GM23338 (cell line): ENCODE measurements at places on chromosomes 3 and 15. TPM values are rescaled to one million over a fixed set of nuclear protein-coding genes. Genes with fewer than 3 reads are reported as not detected.

TMEM42 gene
- total RNA-seq: 7.4 and 9.0 TPM in 2 replicates

DLEC1 gene
- 0.19 and 0.31 TPM in 2 replicates for total RNA-seq

CAMK2N2 gene
- 1.3 and 1.5 TPM in 2 replicates for total RNA-seq

IL17RD gene
- total RNA-seq: 79.6 and 104 TPM in 2 replicates

IQCF5 gene
- not detected in 2 replicates for total RNA-seq

RARRES1 gene
- 0.10 TPM in 1 of 2 replicates, not detected in the other for total RNA-seq

GOLGA8Q gene
- total RNA-seq: not detected in 2 replicates

DZIP1L gene
- 11.4 and 19.5 TPM in 2 replicates for total RNA-seq

FGF7 gene
- 0.03 TPM in 1 of 2 replicates, not detected in the other for total RNA-seq

SHISA5 gene
- total RNA-seq: 148 and 166 TPM in 2 replicates

GRAMD2A gene
- 2.8 and 3.3 TPM in 2 replicates for total RNA-seq

- no peak for DNase-seq
Observed at GRCh38 chr3:170692720-170693119, 106.8 kb upstream of the SLC7A14 start.

GRCh38 chr3:140252812-140253656, 318.0 kb downstream of the CLSTN2 start:
- DNase-seq: no peak

DNA sequence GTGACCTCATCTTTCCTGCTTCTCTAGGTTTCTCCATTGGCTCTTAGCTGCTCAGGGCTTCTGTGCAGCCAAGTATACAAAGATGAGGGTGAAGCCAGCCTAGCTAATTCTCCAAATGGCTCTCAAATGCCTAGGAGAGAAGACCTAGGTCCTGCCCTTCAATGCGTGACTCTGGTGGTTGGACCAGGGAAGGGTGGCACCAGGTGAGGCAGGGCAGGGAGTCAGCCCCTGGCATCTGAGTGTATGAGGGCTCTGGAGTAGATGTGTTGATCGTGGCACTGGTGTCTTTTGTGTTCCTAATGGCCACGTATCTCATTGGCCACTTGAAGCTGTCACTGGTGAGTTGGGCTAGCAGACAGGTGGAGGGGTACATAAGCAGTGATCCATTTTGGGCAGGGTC, 59.8 kb downstream of the PDIA5 start:
- DNase-seq: no peak

- DNase-seq: no peak
Observed at GRCh38 chr3:47348411-47349154, 32.2 kb upstream of the PTPN23 start.

GRCh38 chr3:66376568-66376967, 124.3 kb downstream of the LRIG1 start:
- DNase-seq: no peak

- no peak for DNase-seq
Observed at GRCh38 chr3:53808496-53808895, 37.7 kb downstream of the CHDH start.

GRCh38 chr3:132681421-132681820, 21.3 kb downstream of the UBA5 start:
- no peak for DNase-seq

DNA sequence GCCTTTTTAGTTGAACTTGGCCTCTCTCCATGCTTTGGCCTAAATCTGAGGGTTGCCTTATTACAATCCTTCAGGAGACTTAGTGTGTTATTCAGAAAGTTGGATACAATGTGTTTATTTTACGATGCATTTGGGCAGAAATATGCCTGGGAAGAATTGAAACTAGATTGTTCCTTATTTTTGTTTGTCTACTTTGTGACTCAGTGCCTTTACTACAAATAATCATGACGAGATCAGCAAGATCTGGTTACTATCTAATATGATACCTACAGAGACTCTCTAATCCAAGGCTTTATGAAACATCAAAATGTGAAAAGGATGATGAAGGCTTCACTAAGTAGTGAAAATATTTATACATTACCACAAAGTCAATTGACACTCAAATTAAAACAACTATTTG, 82.2 kb downstream of the RBMS3 start:
- DNase-seq: no peak

DNA sequence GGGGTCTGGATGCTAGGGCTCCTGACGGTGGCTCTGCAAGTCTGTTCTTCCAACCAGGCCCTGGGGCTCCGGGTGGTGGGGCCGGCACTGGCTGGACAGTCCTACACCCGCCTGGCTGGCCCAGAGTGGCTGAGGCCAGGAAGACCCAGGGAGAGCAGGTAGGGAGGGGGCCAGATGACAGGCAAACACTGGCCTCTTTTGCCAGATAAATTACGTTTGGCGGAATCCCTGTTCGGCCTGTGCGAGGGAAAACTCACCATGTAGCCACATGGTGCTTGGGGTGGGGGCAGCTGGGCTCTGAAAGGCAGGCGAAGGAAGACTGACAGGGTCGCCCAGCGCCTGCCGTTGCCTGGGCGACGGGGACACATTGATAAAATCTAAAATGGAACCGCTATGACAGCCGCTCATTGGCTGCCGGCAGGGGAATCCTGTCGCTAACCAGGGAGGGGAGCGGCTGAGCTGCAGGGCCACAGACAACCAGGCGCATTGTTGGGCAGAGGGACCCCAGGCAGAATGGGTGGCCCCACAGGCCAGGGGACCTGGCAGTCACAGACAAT, 30.4 kb downstream of the IQSEC1 start:
- peak; percentile 32 for DNase-seq

GRCh38 chr3:53166781-53167291, 5.8 kb downstream of the PRKCD start:
- no peak for DNase-seq

DNA sequence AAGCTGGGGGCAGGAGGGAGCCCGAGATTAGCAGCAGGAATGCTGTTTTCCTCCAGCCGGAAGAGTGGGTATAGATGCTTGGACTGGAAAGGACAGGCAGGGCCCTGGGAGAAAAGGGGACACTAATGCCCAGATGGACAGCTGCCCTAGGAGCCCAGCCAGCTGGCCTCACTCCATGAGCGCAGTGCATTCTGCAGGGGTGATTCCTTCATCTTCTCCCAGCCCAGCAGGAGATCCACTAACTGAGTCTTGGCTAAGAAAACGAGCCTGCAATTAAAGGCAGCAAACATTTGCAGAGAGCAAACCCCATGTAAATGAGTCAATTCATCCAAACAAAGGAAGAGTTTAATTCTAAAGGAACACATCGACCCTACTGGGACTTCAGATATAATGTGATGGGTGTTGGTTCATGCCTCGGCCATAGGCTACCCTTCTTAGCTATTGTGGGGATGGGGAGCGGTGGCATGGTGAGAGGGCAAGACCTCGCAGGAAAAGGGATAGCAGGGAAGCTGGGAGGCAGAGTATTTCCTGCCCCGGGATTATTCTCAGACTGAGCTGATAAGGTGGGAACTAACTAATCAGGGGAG, 13.3 kb upstream of the MINAR1 start:
- DNase-seq: peak; percentile 30

GRCh38 chr3:136106101-136106500, 90.0 kb downstream of the MSL2 start:
- no peak for DNase-seq

DNA sequence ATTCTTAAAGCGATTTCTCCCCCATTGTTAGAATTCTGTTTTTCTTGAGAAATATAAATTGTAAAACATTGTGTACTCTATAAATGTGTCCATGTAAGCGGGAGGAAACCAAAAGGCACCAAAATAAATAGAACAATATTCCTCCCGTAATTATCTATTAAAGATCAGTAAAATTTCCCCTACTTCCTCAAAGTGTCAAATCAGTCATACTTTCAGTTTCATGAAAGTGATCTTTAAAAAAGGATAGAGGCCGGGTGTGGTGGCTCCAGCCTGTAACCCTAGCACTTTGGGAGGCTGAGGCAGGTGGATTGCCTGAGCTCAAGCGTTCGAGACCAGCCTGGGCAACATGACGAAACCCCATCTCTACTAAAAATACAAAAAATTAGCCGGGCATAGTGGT, 278.9 kb downstream of the MECOM start:
- DNase-seq: no peak

DNA sequence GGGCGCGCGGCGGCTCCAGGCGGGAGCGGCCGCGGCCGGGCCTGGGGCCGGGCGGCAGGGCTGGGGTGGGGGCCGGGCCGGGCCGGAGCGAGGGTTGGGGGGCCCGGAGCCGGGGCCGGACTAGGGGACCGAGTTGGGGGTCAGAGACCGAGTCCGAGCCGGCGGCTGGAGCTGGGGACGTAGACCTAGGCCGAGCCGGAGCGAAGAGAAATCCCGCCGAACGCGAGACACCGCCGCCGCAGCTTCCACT, 37.3 kb downstream of the HMCES start:
- no peak for DNase-seq

DNA sequence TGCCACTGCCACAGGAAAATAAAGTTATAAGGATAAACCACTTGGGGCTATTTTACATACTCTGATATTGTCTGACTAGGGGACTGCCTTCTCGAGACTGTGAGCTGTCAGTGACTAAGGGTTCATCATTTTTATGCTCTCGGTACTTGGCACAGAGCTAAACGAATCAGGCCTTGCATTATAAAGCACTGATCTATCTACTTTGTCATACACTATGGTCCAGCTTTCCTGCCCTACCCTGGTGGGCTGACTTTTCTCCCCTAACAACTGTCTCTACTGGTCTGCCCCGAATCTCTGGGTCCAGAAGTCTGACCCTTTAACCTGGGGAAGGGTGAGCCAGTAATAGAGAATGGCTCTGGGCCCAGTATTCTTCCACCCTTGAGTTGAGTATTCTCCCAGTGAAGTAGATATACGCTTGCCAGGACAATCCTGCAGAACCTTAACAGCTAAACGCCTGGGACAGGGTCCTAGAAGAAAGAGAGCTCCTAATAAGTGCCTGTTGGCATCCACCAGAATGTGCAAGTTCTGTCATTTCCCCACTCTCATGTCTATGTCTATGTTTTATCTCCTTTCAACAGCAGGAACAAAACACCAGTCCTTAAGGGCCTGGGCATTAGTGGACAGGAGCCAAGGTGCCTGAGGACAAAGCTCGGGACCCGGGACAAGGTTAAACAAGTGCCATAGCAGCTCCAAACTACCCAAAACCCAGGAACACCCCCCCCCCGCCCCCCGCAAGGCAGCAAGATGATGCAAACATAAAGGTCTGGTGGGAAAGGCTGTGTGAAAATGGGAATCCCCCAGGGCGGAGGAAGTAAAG, 1.2 kb downstream of the LARP6 start:
- DNase-seq: no peak

- DNase-seq: no peak
Observed at GRCh38 chr3:188670446-188670845, 501.3 kb upstream of the TPRG1 start.

- no peak for DNase-seq
Observed at GRCh38 chr3:24004171-24004938, 59.3 kb downstream of the NR1D2 start.

DNA sequence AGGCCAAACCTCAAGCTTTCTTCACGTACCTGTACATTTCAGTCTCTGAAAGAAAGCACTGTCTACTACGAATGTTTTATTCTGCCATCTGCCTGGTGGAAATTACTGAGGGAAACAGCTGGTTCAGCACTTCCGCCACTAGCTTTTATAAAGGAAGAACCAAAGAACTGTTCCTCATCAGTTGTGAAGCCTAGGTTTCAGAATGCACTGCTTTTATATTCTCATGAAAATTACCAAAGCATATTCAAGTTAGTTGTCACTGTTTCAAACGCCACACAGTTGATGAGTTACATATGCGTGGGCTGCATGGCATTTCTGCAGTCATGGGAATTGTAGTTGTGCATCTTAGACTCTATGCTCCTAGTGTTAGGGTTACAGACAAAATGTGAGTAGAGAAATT, 21.5 kb upstream of the ZBTB38 start:
- no peak for DNase-seq

- DNase-seq: no peak
Observed at GRCh38 chr15:75702436-75702835, 10.2 kb downstream of the CSPG4 start.

DNA sequence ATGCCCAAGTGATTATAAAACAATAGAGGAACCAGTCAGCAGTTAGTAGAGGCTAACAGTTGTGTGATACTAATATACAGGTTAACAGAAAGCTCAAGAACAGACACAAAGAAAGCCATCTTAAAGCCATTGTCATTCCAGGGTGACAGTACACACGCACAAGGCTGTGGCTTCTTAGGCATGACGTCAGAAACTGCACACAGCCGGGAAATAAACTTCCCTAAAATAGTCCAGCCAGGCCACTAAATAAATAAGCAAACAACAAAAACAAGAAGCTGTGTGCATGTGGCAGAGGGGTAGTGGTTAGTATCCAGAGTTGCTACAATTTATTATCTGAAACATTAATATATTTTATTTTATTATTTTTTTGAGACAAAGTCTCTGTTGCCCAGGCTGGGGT, 49.8 kb downstream of the PPCDC start:
- no peak for DNase-seq

DNA sequence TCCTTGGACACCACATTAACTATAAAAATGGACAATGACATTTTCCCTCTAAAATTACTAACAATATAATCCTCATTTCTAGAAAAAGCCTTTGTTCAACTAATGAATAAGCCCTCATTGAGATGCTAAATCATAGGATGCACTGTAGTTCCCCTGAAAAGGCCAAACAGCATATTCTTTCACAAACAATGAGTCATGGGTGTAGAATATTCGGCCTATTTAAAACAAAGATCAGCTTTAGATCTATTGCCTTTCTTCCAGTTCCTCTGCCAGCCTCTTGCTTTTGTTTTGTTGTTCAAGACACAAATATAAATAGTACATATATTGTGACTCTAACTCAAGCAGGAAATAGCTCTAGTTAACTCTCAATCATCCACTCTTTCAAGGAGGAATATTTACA, 82.5 kb downstream of the ADAM10 start:
- peak; percentile 48 for DNase-seq

- no peak for DNase-seq
Observed at GRCh38 chr3:195059006-195059350, 212.0 kb downstream of the XXYLT1 start.

- no peak for DNase-seq
Observed at GRCh38 chr3:123276346-123277006, 74.7 kb downstream of the SEC22A start.

- DNase-seq: no peak
Observed at GRCh38 chr15:58298879-58299850, 132.6 kb upstream of the LIPC start.
